AG09309 (cell line): ENCODE measurements at places on chromosomes 2 and 18.

DNA sequence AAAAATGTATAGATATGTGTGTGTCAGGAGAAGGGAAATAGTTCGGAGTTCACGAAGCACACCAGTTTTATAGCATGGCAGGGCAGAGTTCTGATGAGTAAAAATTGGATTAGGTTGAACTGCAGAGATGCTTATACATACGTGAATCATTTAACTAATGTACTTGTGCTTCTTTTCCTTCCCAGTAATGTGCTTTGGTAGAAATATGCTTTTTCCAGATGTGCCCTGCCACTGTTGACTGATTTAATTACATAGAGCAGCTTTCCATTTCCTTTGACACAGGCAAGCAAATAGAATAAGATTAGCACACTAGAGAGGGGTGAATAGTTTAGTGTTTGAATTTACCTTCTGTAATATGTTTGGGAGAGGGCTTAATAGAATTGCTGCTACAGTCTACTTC is 28.9 kb upstream of the ARMC9 start:
- no peak for DNase-seq

GRCh38 chr2:213087040-213087439 is 64.4 kb downstream of the IKZF2 start:
- no peak for DNase-seq

DNA sequence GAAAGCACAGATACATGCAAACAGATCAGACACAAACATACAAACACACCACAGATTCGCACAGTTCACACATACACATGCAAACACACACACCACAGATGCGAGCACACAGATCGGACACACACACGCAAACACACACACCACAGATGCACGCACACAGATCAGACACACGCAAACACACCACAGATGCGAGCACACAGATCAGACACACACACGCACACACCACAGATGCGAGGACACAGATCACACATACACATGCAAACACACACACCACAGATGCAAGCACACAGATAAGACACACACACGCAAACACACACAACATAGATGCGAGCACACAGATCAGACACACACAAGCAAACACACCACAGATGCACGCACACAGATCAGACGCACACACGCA is 149.0 kb downstream of the PXDN start:
- no peak for DNase-seq

GRCh38 chr2:85999061-85999831 is 106.4 kb downstream of the POLR1A start:
- no peak for DNase-seq

DNA sequence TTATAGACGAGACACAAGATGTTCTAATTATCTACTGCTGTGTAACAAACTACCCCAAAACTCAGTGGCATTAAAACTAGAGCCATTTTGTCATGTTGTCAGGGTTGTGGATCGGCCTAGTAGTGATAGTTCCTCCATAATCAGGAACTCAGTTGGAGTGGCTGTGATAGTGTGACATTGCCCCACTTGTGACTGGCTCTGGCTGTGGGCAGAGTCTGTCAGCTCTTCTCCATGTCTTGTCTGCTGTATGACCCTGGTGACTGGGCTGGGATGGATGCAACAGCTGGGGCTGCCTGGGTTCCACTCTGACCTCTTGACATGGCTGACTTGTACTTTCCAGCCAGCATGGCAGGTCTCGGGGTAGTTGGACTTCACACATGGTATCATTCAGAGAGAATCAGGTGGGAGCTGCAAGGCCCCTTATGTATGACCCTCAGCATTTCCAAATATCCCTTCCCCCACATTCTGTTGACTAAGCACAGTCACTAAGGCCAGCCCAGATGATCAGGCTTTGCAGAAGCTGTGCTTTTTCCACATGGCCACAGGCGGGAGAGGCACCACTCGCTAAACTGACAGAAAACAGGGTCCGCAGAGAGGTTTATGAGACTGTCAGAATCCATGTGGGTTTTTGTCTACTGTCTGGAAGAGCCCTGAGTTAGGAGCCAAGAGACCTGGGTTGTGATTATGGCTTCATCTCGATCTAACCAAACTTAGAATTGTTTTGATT is 50.3 kb downstream of the SETBP1 start:
- no peak for DNase-seq

DNA sequence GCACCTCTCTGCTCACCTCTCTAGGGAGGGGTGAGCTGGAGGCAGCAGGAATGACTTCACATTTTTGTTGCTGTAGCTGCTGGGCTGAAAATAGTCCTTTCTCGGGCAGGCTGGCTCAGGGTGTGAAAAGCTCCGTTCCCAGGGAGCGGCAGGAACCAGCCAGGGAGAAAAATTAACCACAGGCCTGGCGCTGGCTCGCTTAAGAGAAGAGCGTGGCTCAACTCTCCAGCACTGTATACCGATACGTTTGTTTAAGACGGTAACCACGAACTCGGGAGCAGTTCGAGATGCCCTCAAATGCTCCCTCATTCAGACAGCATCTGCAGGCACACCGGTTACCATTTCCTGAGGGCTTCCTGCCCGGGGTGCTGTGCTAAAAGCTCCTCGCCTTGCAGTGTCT is 129.6 kb downstream of the CELF4 start:
- DNase-seq: no peak

GRCh38 chr2:206873423-206873822 is 65.9 kb upstream of the CPO start:
- no peak for DNase-seq

GRCh38 chr18:3875961-3876360 is 426.0 kb downstream of the TGIF1 start:
- DNase-seq: no peak

- DNase-seq: no peak
Observed at GRCh38 chr2:67304300-67304890, 92.7 kb upstream of the ETAA1 start.

DNA sequence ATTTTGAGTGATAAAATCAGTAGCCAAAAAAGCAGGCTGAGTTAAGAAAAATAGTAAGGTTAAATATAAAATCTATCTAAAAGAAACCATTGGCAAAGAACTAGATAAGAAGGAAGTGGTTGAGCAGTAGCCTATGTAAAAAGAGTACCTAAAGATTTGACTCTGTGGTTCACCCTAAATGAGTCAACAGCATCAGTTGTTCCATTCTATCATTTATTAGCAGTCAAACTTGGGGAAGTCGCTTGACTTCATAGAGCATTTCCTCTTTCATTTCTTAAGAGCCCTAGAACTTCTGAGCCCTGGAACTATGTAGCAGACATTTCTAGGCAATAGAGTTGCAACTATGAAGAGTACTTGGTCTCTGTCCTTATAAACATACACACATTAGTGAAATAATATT is 381.7 kb downstream of the NUP35 start:
- no peak for DNase-seq

- DNase-seq: no peak
Observed at GRCh38 chr2:231711677-231712450, 3.5 kb downstream of the PTMA start.

DNA sequence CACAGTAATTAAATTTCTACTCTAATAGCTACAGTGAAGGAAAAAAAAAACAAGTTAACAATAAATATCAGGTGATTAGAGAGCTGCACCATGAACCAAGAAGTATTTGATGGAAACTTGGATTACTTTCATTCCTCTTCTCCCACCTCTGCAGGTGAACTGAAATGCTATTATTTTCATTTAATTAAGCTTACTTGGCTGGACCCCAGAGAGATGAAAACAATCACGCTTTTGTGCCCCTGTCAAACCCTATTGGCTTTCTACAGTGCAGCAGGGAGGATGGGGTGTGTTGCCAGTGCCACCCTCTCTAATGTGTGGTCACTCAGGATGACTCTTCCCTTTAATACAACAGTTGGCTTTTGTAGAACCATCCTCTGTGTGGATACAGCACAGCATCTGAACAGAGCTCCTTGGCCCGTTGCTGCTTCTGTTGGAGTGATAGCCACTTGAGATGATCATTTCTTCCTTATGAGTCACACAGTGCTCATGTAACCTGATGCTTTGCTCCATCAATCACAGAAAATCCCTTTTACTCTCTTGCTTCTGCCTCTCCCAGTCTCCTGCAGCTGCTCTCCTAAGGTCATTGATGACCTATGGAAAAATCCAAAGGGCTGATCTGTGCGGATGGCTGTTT is 5.5 kb upstream of the ARL4C start:
- DNase-seq: no peak

DNA sequence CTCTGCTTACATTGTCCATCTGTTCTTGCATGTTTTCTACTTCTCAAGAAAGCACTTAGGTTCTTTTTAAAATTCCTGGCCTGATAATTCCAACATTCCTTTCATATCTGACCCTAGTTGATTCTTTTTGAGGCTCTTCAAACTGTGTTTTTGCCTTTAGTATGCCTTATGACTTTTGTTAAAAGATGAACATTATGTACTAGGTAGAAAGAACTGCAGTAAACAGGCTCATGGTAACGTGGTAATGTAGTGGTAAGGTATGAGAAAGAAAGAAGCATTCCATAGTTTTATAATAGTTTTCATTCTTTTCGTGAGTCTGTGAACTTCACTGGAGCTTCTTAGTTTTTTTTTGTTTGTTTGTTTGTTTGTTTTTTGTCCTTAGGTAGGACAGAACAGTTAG is 306.4 kb downstream of the MBD2 start:
- no peak for DNase-seq

GRCh38 chr18:79133724-79134123 is 64.5 kb downstream of the ATP9B start:
- no peak for DNase-seq

DNA sequence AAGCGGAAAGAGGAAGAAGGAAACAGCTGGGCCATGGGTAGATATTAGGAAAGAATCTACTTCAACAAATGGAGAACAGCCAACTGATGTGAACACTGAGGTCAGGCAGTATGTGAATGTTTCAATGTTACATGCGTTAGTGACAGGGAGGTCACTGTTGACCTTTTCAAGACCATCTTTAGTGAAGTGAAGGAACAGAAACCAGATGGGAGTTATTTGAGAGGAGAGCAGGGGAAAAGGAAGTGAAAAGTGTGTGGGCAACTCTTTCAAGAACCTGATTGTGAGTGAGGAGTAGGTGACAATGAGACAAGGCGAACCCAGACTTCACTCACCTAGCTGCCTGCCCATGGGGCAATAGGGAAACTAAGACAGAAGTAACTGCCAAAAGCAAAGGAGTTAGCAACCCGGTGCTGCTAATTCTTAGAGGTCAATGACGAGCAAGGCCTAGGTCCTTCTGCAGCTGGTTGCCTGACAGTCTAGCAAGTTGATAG is 67.0 kb downstream of the SP3 start:
- no peak for DNase-seq
